ENCODE measurements at places on chromosomes 12 and 14.

DNA sequence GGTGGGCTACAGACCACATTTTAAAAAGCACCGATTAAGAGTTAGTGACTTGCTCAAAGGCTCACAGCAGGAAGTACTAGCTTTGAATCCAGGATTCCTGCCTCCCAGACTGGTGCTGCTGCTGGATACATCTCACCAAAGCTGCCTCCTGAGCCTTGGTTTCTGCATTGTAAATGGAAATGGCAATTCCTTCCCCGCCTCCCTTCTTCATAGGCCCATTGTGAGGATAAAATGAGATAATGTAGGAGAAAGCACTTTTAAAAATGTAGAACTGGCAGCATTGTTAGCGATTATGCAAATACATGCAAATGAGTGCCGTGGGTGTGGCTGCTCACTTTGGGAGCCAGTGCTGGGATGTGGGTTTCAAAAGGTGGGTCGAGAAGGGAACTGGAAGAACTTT lies 15.4 kb downstream of the PDE1B start:
- no peak for DNase-seq

DNA sequence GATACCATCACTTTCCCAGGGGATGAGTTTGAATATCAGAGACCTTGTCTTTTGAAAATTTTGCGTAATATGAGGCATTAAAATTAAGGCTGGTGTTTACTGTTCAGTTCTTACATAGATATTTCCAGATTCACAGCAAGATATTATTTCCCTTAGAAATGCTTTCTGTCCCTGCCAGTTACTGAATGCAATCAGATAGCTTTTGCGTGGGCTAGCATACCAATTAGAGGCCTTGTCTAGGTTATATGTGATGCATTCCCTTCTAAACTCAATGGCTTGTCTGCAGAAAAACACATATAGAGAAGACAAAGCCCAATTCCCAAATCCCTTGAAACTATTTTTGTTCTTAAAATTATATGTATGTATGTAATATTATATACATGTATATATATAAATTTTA lies 167.8 kb downstream of the RMST start:
- DNase-seq, result no peak

GRCh38 chr14:65802196-65802595 lies 389.7 kb downstream of the FUT8 start:
- DNase-seq, result no peak

- DNase-seq, result no peak
Observed at GRCh38 chr14:91636604-91637003, 95.3 kb downstream of the CATSPERB start.

- no peak for DNase-seq
Observed at GRCh38 chr12:95693689-95694088, 96.9 kb downstream of the NTN4 start.

- no peak for DNase-seq
Observed at GRCh38 chr12:95918194-95918993, 24.0 kb downstream of the CCDC38 start.

DNA sequence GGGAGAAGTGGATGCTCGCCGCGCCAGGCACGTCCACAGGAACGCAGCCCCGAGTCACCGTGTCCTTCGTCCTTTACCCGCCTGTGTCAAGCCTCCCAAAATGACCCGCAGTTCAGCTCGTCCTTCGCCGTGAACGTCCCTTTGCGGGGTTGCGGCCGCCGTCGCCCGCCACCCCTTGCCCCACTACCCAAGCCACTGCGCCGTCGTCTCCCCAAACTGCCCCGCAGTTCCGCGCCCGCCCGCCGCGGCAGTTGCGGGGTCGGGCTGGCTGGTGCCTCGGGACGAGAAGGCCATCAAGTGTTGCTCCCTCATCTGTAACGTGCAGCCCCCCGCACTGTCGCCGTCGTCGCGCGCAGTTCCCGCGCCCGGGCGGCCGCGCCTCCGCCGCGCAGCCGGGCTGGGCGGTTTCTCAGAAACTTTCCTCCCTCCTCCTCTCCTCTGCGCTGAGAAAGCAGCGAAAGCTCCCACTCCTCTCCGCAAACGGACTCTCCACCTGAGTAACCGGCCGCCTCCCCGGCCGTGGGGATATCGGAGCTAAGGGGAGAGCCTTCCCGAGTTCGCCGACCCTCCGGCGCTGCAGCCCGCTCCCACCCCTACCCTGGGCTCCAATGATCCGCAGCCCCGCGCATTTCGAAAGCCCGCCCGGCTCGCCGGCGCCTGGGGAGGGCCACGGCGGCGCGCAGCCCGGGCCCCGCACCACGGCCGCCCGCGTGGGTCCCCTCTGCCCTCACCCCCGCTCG lies 6.7 kb downstream of the CDKN1B start:
- DNase-seq, result no peak

- DNase-seq, result no peak
Observed at GRCh38 chr12:12543959-12544358, 18.7 kb downstream of the DUSP16 start.

- no peak for DNase-seq
Observed at GRCh38 chr12:70176290-70176689, 66.9 kb upstream of the CNOT2 start.

GRCh38 chr12:66352197-66352596 lies 49.9 kb downstream of the HELB start:
- no peak for DNase-seq

GRCh38 chr12:66799551-66799950 lies 120.7 kb upstream of the GRIP1 start:
- DNase-seq, result no peak

- no peak for DNase-seq
Observed at GRCh38 chr14:40986655-40987054, 620.0 kb upstream of the LRFN5 start.

- DNase-seq, result no peak
Observed at GRCh38 chr12:79351251-79351650, 339.5 kb downstream of the PAWR start.

DNA sequence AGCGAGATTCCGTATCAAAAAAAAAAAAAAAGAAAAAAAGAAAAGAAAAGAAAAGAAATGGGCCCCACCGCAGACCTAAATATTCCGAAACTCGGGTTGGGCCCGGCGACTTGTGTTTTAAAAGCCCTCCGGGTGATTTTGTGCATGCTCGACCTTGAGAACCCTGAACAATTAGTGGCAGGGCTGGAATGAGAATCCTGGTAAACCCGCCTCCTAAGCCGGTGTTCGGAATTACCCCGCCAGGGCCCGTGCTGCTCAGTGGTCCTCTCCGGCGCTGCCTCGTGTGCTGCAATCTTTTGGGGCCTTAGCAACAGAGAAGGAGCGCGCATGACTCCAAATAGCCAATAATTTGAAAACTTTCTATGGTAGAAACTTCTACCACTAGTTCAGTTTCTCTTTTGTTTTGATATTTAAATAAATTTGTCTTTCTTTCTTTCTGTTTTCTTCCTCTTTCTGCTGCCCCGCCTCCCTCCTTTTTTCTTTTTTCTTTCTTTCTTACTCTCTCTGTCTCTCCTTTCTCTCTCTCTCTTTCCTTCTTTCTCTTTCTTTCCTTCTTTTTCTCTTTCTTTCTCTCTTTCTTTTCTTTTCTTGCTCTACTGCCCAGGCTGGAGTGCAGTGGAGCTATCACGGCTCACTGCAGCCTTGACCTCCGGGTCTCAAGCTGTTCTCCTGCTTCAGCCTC lies 1.5 kb upstream of the GALNT6 start:
- DNase-seq, result no peak

DNA sequence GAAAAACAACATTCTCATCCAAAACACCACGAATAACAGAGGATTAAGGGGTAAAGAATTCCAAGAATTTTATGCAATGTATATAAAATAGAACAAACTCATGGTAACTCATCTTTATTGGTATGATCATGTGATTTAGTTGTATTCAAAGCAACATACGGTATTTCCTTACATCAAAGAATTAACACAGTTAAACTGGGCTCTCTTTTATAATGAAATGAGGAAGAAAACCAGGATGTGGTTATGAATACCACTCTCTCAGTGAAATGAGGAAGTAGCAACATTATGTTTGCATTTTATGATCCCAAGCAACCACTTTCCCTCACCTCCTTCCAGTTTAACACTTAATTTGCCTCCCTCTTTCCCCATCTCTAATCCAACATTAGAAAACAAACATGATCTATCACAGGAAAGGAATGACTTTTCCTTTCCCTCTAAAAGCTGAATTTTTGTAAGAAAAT lies 22.9 kb downstream of the SPTLC2 start:
- no peak for DNase-seq

DNA sequence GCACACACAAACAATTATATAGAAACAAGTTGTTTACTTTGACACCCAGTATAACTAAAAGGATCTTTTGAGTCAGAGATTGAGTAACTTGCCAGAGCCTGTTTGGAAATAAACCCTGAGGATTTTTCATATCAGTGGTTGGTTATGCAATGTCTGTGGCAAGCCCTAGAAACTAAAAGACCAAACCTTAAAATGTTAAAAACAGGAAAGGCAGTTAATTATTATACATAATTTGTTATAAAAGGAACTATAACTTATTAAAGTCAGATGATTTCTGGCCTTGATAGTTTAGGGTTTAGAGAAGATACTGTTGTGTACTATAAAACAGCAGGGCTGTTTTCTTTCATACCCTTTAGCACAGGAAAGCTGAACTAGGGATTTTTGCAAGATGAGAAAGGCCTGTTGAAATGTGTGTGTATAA lies 44.1 kb downstream of the PSEN1 start:
- DNase-seq, result no peak

GRCh38 chr12:75656648-75657047 lies 145.2 kb upstream of the KRR1 start:
- DNase-seq, result no peak

DNA sequence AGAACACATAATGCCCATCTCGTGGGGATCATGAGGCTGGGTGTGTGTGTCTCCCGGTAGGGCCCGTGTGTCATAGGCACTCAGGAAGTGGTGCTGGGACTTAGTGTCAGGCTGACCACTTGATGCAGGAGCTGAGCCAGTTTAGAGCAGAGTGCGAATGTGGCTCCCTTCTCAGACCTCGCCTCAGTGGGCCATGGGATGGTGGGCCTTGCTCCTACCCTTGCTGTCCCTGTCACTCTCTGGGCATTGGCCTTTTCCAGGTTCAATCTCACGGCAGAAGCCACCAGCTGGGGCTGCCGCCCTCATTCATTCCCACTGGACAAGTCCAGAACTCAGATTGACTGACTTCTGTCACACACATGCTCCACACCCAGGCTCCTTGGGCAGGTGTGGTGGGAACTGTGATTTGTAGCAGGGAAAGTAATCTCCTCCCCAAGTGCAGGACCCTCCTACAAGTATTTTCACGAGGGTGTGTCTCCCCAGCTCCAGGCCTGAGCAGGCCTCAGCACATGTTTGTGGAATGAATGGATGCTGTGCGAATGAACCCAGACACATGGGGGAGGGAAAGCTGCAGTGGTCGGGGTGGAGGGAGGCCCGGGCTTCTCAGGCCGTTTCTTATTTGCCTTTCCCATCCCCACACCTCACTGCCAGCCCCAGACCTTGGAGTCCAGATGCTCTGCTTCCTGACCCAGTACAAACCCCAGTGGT lies 54.9 kb downstream of the BEGAIN start:
- DNase-seq, result no peak

DNA sequence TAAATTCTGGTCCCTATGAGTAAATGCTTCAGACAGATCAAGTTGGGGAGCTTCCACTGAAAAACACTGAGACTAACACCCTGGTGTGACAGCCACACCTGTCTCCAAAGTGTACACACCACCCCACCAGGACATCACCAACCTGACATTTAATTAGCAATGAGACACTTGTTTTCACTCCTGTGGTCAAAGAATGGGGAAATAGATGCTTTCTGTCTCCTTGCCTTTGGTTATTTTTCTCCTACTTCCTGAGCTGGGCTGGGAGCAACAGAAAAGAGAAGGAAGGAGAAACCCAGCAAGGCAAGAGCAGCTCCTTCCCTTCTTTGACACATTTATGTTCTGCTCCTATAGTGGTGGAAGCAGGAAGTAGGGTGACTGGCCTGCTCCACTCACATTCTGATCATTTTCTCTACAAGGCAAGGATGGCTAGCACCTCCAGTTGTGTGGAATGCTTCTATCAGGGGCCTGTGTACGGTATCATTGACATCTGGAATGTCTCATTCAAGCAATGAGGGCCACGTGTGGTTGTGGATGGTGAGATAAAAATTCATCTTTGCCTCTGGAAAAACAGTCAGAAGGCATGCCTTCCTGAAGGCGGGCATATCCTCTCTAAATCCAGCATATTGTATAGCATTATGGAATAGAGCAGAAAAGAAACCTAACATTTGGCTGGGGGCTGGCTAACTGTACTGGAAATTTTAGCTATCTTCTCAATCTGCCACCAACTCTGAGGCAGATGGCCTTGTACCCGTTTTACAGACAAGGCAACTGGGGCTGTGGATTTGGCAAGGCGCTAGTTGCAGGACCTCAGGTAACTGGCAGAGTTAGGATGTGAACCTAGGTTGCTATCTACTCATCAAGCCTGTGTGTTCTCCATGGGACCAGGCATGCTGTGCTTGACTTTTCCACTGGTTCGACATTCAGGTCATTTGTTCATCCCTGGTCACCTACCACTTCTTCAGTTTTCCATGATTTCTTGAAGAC lies 24.8 kb upstream of the LGALS3 start:
- DNase-seq, result no peak

DNA sequence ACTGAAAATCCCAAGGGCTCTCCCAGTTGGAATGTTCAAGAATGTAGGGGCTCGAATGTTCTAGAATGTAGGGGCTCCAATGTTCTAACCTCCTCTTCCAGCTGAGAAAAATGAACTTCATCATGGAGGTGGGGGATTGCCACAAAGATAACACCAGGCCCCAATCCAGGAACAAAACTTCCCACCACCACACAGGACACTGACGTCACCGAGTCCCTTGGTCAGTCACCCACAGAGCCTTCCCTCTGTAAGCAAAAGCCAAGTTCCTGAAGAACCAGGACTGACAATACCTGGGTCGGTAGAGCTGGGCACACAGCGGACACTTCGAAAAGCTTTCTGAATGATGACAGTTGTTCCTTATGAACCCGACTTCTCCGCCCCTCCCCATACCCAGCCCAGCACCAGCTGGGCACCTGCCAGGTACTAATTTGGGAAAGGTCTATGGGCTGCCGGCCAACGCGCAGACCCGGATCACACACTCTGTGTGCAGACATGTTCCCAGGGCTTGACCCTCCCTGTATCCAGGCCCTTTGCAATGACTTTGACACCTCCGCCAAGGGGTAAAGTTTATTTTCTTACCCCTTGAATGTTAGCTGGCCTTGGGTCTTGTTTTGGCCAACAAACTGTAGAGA lies 18.9 kb downstream of the ITPK1 start:
- no peak for DNase-seq

DNA sequence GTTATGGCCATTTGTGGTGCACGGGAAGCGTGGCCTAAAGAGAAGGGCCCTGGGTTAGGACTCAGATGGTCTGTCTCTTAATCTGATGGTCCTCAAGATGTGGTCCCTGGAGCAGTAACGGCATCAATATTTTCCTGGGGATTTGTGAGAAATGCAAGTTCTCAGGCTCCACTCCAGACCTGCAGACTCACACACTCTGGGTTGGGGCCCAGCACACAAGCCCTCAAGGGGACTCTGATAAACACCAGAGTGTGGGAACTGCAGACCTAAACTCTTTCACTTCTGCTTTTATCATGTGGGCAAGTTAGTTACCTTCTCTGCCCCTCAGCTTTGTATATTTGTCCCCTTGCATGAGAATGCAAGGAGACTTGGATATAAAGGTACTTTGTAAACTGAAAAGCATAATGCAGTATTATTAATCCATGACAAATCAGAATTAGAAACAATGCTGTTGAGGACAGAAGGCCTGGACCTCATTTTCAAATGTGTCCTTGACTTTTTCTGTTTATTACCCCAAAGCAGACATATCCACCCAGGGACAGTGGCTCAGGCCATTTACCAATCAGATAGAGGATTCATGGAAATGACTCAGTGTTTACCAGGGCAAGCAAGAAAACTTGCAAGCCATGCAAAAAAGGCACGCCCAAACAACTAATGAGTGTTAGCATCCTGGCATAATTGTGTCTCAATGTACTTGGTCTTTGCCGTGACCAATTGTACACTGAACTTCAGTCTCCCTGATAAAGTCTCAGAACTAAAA lies 157.0 kb downstream of the ASCL1 start:
- DNase-seq, result no peak

All from activated CD8-positive, alpha-beta memory T cell treated with anti-CD3 and anti-CD28 coated beads for 48 hours (primary cell).